ENCODE measurements at places on chromosomes 4 and X.

- no peaks in the 10 kb centered on the region for H3K36me3 ChIP-seq
- no peak overlapping the region for H3K27ac ChIP-seq
- no peaks in the 10 kb centered on the region for H3K4me1 ChIP-seq
- H3K4me3 ChIP-seq, result no peak overlapping the region
- no peak for DNase-seq
These were observed 105.0 kb downstream of the HNRNPD start for GRCh38 chr4:82268826-82269193.

- H3K36me3 ChIP-seq, result no peaks in the 10 kb centered on the region
- H3K4me1 ChIP-seq, result no peaks in the 10 kb centered on the region
- no peak overlapping the region for H3K27ac ChIP-seq
- DNase-seq, result no peak
- no peak overlapping the region for H3K4me3 ChIP-seq
These were observed 45.7 kb upstream of the INTU start for GRCh38 chr4:127586922-127587571.

- no peaks in the 10 kb centered on the region for H3K36me3 ChIP-seq
- no peaks in the 10 kb centered on the region for H3K27me3 ChIP-seq
- H3K4me3 ChIP-seq, result no peak overlapping the region
- no peaks in the 10 kb centered on the region for H3K4me1 ChIP-seq
- no peak overlapping the region for H3K27ac ChIP-seq
These were observed 58.5 kb upstream of the CLCN4 start for GRCh38 chrX:10098270-10098713.

DNA sequence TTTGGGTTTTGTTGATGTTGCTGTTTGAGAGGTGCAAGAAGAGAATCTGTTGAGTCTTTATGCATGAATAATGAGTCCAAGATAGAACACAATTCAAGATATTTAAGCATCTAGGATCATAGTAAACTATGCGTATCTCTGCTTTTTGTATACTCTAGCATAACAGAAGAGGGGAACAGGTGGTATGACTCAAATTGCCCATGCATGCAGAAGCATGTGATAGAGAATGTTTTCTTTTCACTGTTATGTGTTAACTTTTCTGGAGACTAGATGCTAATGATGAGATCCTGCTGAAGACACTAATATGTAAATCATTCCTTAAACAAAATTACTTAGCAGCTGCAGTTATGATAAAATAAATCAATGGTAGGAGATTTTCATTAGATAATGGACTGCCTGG, 165.3 kb upstream of the FTHL17 start:
- no peak overlapping the region for H3K4me3 ChIP-seq
- peaks cover 14% of the 10 kb centered on the region for H3K4me1 ChIP-seq
- no peak for DNase-seq

GRCh38 chrX:40508560-40508959, 72.2 kb upstream of the ATP6AP2 start:
- H3K27me3 ChIP-seq, result peaks cover 1% of the 10 kb centered on the region
- H3K27ac ChIP-seq, result no peak overlapping the region
- no peak for DNase-seq
- H3K4me3 ChIP-seq, result no peak overlapping the region

DNA sequence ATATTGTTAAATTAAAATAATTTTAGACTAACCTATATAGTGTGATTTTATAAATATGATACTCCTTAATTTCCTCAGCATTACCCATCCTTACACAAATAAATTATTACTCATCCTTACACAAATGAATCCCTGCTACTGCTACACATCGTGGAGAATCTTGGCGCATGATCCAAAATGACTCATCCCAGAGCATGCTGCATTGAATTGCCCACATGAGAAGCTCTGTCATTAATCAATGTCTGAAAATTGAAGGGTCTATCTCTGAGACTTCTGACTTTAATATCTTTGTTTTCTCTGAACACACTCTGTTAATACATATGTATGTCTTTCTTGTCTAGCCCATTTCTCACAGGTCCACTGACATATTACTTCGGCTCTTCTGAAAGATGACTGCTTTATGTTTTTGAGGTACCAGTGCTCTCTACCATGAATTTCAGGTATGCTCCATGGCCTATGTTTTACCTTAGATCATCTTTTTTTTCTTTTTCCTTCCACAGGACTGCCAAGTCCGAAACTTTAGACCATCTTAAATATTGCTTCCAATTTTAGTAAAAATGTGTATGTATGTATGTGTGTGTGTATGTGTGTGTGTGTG, 15.7 kb upstream of the DUSP21 start:
- no peaks in the 10 kb centered on the region for H3K36me3 ChIP-seq
- no peak overlapping the region for H3K27ac ChIP-seq
- no peak overlapping the region for H3K4me3 ChIP-seq

GRCh38 chr4:63085091-63085490, 1324.2 kb downstream of the TECRL start:
- DNase-seq, result no peak
- H3K27me3 ChIP-seq, result no peaks in the 10 kb centered on the region
- H3K36me3 ChIP-seq, result no peaks in the 10 kb centered on the region
- no peak overlapping the region for H3K4me3 ChIP-seq
- no peak overlapping the region for H3K27ac ChIP-seq
- H3K4me1 ChIP-seq, result no peaks in the 10 kb centered on the region

- no peaks in the 10 kb centered on the region for H3K27me3 ChIP-seq
- no peak overlapping the region for H3K4me3 ChIP-seq
- H3K36me3 ChIP-seq, result no peaks in the 10 kb centered on the region
- H3K4me1 ChIP-seq, result no peaks in the 10 kb centered on the region
- H3K27ac ChIP-seq, result no peak overlapping the region
These were observed 109.5 kb upstream of the EOLA2 start for GRCh38 chrX:150047818-150048217.

GRCh38 chr4:127450276-127450675, 182.5 kb upstream of the INTU start:
- no peaks in the 10 kb centered on the region for H3K36me3 ChIP-seq
- no peak overlapping the region for H3K4me3 ChIP-seq
- H3K27me3 ChIP-seq, result no peaks in the 10 kb centered on the region
- DNase-seq, result no peak
- no peaks in the 10 kb centered on the region for H3K4me1 ChIP-seq
